T-cell (primary cell): ENCODE measurements at places on chromosomes 11 and 22. TPM values are rescaled to one million over a fixed set of nuclear protein-coding genes. Genes with fewer than 3 reads are reported as not detected.

Gene ARHGAP20
- 0.09 TPM for total RNA-seq

- H3K4me1 ChIP-seq, result peaks cover 5% of the 10 kb centered on the region
- H3K36me3 ChIP-seq, result peaks cover 1% of the 10 kb centered on the region
- DNase-seq, result peak; percentile 85
- H3K27me3 ChIP-seq, result peaks cover 5% of the 10 kb centered on the region
- H3K4me3 ChIP-seq, result peak overlapping the region; percentile 83
These were observed 616 bp downstream of the PNPLA2 start for GRCh38 chr11:819129-819931.

- H3K27me3 ChIP-seq, result no peaks in the 10 kb centered on the region
- no peak overlapping the region for H3K27ac ChIP-seq
- DNase-seq, result no peak
- H3K4me1 ChIP-seq, result no peaks in the 10 kb centered on the region
- no peaks in the 10 kb centered on the region for H3K36me3 ChIP-seq
These were observed 9.9 kb downstream of the LRRC4C start for GRCh38 chr11:41449483-41450050.

DNA sequence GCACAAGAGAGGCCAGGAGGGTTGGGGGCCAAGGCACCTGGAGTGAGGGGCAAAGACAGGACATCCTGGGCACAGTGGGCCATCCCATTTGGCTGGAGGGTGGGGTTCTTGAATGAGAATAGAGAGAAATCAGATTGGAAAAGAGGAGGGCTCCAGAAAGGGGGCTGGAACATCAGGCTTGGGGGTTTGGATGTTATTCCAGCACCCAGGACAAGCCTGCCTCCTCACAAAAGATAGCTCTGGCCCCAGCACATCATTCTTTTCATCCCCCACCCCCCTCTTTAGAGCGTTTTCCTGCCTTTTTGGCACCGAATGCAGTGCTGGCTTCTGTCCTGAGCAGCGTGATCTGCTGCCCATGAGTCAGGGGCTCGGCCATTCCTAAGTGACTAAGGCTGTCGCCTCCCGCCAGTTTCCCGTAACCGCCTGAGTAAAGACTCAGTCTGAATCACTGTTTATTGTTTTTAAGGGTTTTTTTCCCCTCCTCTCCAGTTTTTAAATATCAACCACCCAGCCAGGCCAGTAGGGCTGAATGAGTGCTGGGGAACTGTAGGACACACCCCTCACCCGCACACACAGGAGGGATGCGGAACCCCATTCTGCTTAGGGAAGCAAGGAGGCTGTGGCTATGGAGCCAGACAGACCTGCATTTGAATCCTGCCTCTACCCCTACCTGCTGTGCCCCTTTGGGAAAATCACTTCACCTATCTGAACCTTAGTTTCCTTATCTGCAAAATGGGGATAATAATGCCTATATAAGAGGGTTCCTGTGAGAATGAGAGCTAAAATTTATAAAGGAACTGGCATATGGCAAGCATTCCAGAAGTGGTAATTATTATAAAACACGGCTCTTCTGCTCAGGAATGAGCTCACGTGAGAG lies 32.4 kb upstream of the NAV2 start:
- H3K4me3 ChIP-seq, result no peak overlapping the region
- no peak overlapping the region for H3K27ac ChIP-seq
- no peaks in the 10 kb centered on the region for H3K36me3 ChIP-seq
- no peak for DNase-seq

Gene OR5P2
- not detected for total RNA-seq
